ENCODE measurements at places on chromosomes 5 and 9.

GRCh38 chr9:97633859-97634490 is 354 bp downstream of the NCBP1 start:
- peak; percentile 21 for DNase-seq

GRCh38 chr5:90987726-90988125 is 395.4 kb downstream of the ARRDC3 start:
- no peak for DNase-seq

- DNase-seq, result no peak
Measured at GRCh38 chr5:7540736-7541485, 145.0 kb downstream of the ADCY2 start.

DNA sequence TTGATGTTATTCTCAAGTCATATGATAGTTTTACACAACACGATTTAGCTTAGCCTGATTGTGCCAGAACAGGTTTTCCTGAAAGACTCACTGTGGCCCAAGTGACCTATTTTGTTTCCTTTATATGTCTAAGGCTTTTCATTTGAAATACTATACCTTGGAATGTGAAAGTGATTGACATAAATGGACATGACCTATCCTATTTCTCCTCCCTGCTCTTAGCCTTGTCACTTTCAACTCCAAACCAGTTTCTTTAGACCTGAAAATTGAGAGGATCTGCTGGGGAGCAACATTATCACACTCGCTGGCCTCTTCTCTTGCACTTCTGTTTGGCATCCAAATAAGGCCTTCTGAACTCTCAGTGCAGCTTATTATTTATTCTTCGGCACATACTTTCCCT is 496.8 kb downstream of the MAT2B start:
- no peak for DNase-seq

DNA sequence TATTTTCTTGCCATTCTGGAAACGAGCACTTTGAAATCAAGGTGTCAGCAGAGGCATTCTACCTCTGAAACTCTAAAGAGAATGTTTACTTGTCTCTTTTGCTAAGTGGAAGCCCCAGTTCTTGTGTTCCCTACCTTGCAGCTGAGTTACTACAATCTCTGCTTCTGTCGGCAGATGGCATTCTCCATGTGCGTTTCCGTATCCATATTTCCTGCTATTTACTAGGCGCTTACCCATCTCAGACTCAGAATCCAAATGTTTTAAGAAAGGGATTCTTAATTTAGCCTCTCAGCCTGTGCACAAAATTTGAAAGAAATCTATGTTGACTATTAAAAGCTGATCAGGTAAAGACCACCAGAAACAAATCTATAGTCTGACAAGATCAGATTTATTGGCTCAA is 221.3 kb upstream of the FTMT start:
- no peak for DNase-seq

GRCh38 chr9:113624721-113625120 is 161.2 kb downstream of the RGS3 start:
- no peak for DNase-seq

- no peak for DNase-seq
Measured at GRCh38 chr5:159095151-159095721, 4.5 kb downstream of the EBF1 start.

DNA sequence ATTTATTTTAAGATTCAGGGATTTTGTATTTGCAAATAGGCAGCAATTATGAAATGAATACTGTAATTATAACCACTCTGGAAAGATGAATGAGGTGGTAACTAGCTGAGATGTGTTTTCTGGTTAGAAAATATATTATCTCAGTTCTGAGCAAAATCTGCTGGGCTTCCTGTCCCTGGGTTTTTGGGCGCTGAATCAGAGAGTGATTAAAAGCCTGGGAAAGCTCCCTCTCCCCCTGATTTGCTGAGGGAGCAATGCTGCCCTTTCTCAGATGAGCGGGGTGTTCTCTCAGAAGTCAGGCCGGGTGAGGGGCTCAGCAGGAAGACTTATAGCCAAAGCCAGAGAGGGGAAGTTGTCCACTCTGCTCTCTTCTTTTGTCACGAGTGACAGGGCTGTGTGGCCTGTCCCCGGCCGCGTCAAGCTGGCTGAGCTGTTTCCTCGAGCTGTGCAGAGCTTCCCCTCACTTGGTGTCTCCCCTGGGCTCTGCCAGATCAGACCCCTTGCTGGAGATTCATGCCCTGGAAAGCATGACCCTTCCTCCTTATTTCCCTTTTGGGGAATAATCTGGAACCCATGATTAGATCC is 39.8 kb upstream of the PITX1 start:
- no peak for DNase-seq

DNA sequence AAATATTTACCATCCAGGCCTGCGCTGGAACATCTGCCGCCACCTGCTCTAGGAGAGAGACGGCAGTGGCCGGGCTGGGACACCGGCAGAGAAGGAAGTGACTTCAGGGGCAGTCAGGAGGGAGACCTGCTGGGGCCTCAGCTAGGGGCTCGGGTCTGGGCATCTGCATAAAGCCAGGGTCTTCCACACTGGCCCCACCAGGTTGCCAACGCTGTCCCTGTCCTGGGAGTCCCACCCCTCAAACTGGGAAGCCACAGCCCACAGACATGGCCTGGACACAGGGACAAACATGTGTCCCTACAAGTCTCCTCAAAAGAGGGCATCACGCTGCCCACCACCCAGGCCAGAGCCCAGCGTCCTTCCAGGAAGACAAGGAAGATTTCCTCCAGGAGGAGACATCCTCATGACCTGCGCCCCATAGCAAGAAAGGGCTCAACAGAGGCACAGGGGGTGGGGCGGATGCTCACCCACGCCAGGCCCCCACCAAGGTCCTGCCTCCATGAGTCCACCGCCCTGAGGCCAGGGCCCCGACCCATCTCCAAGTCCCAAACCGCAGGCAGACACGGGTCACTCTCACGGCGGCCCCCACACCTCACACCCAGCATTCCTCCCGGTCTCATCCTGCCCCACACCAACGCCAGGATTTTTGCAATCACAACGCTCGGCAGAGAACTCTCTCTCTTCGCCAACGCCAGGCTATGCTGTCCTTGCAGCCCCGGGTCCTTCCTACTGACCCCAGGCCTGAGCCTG is 9.0 kb downstream of the VAV2 start:
- no peak for DNase-seq

DNA sequence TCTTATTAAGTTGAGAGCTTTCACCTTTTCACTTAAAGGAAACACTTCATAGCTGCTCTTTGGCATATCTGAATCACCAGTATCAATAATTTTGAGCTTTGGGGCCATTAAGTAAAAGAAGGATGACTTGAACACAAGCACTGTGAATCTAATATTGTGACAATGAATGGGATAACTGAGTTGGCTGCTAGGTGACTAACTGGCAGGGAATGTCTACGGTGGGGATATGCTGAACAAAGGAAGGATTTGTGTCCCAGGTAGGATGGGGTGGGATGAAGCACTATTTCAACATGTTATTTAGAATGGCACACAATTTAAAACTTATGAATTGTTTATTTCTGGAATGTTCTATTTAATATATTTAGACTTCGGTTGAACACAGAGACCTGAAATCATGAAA is 123.6 kb downstream of the TEX10 start:
- DNase-seq, result no peak

DNA sequence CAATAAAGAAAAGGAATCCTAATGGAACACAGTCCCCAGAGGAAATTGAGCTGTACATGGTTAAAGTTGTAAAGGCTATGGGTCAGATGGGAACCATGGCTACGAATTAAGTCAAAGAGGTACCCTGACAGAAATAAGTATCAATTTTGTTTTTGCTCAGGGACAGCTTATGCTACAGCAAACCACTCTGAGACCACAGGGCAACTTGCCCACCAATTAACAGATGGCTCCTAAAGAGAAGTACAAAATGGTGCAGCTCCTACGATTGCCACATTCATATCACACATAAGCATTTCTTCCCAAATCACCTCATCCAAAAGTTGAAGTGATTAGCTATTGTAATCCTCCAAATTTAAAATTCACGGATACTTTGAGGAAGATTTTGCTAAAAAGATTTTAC is 83.0 kb downstream of the ELAVL2 start:
- DNase-seq, result no peak

DNA sequence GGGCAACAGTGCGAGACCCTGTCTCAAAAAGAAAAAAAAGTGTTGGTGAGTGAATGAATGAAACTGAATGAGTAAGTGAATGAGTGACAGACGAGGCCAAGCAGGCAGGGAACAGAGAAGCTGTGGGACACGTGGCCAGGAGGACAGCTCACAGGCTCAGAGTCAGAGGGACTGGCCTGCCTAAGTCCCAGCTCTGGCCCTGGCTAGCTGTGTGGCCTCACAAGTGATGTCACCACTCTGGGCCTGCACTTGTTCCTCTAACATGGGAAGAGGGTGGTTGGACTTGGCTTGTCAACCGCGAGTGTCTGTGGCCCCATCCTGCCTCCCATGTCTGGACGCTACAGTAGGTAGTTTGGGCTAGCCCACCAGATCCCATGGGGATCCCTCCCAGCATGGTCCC is 4.7 kb upstream of the PLPP7 start:
- no peak for DNase-seq

DNA sequence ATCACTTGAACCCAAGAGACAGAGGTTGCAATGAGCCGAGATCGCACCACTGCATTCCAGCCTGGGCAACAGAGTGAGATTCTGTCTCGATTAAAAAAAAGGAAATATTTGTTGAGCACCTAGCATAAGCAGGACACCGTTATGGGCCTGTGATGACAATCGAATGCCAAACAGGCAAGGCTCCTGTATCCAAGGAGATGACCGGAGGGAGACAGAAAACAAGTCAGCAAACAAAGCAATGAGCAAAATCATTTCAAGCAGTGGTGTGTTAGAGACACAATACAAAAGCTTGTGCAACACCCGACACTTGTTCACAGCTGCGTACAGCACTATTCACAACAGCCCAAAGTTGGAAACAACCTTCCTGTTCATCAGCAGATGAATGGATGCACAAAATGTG is 87.1 kb upstream of the CPEB4 start:
- no peak for DNase-seq

- peak; percentile 61 for DNase-seq
Measured at GRCh38 chr5:126777257-126777974, 480 bp downstream of the LMNB1 start.

GRCh38 chr5:172700365-172701290 is 59.6 kb downstream of the NEURL1B start:
- DNase-seq, result no peak

GRCh38 chr5:152532714-152533113 is 127.6 kb upstream of the NMUR2 start:
- DNase-seq, result peak; percentile 31
